ENCODE measurements at places on chromosomes 13 and 19.

DNA sequence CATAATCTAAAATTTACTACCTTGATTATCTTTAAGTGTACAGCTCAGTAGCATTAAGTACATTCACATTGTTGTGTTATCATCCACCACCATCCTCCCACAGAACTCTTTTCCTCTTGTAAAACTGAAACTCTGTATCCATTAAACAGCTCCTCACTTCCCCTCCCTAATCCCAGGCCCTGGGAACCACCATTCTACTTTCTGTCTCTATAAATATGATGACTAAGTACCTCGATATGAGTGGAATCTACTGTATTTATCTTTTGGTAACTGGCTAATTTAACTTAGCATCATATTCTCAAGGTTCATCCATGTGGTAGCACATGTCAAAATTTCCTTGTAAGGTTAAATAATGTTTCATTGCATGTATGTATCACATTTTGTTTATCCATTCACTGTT lies 49.0 kb upstream of the POMP start:
- DNase-seq = no peak

DNA sequence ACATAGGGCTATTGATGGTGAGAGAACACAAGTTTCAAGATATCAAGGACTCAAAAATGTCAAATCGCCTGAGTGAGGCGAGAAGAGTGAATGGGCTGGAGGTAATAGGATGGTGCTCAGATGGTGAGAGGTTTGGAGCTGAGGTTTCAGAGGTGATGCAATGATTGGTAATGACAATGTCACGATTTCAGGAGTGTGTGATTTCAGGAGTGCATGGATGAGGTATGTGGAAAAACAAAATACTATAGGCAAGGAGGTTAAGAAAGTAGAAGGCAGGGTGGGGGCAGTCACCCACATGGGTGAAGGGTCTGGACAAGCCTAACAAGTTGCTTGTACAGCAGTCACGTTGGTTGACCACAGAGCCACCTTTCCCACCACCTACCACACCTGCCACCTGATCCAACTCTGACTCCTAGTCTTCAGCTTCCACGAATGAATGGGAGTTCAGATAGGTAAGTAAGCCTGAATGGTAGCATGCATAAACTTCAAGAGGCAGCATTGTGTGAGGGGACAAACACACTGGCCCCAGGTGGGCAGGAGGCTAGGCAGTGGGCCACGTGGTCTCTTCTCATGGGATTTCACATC lies 71.5 kb downstream of the RUBCNL start:
- DNase-seq = no peak

GRCh38 chr19:8336072-8336569 lies 6.9 kb downstream of the KANK3 start:
- no peak for DNase-seq

- DNase-seq = no peak
These were observed 27.3 kb upstream of the SPATA13 start for GRCh38 chr13:24133021-24133795.

- no peak for DNase-seq
These were observed 645 bp downstream of the PALM start for GRCh38 chr19:709196-709964.

GRCh38 chr19:3398114-3398899 lies 31.9 kb downstream of the NFIC start:
- no peak for DNase-seq

GRCh38 chr13:91078093-91078679 lies 269.3 kb upstream of the MIR17HG start:
- DNase-seq = no peak

DNA sequence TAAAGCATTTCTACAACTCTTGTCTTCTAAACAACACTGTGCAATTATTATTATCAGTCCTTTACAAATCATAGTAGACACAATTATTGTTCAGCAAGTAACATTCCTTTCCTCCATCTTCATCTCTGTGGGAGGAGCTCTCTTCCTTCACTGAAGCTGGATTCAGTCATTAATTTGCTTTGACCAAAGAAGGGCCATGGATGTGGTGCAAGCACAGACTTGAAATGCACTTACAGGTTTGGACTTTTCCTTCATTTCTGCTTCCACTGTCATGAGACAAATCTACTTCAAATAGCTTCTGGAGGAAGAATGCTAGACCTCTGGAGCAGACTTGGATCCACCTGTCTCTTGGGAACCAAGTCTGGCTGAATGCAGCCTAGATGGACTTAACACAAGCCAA lies 336.6 kb upstream of the SLITRK6 start:
- no peak for DNase-seq

- DNase-seq = no peak
These were observed 51.7 kb downstream of the KATNAL1 start for GRCh38 chr13:30255696-30256095.

DNA sequence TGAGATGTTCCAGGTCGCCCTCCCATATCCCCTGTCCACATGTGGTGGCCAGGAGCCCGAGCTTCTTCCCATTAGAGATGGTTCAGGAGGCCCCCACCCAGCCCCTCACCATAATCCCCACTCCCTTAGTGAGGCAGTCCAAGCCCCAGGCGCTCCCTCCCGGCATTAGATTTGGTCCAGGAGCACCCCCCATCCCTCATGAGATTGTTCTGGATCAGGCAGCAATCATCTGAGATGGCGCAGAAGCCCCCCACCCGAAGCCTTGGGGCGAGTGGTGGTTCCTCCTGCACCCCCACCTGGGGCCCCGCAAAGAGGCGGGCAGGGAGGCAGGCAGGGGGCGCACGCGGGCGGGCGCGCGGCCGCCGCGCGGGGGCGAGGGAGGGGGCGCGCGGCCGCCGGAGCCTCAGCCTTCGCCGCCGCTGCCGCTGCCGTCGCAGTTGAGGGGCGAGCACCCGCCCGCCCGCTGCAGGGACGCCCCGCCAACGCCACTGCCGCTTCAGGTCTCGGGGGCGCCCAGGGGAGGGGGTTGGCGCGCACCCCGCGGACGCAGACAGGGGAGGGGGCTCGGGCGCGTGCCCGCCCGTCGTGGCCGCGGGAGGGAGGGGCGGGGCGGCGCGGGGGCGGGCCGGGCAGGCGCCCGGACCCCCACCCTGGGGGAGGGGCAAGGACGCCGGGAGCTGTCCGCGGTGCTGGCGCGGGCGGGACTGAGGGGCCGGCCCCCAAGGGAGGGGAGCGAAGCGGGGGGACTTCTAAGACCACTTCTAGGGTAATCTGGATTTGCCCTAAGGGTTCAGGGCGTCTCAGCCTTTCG lies 46.4 kb upstream of the SHKBP1 start:
- no peak for DNase-seq

DNA sequence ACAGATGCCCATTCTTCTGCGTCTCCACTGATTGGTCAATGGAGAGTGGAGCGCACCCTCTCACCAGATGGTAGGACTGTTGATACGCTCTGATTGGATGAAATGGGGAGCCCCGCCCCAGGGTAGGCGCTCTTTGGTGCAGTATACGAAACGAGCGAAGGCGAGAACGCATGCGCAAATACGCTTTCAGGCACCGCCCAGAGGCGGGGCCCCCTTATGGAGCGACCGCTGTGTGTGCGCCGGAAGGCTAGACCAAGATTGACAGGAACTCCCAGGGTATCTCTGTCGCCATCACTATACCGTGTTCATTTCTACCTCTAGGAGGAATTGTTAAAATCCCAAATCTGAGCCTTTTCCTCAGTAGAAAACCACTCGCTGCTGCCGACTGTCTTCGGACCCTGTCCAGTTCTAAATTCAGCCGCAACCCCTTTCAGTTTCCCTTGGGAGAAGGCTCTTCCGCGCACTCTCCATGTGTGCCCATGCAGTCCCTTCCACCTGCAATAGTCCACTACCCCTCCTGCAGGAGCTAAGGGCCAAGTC lies 720 bp upstream of the HNRNPL start:
- DNase-seq = no peak

DNA sequence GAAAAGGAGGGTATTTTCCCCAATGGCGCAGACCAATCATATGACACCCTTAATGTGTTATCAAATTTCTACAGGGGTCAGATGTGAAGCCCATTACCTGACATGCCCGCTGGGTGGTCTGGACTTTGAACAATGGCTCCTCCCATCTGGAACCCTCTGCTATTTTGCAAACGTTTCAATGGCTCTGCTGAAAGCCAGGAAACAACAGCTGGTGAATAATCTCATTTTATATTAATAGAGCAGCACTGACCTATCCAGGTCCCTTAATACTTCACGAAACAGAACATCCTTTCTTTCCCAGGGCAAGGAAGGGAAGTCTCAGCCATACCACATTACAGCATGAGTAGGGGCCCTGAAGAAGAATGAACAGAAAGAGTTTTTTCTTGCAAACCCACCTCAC lies 20.3 kb upstream of the KPNA3 start:
- DNase-seq = no peak

DNA sequence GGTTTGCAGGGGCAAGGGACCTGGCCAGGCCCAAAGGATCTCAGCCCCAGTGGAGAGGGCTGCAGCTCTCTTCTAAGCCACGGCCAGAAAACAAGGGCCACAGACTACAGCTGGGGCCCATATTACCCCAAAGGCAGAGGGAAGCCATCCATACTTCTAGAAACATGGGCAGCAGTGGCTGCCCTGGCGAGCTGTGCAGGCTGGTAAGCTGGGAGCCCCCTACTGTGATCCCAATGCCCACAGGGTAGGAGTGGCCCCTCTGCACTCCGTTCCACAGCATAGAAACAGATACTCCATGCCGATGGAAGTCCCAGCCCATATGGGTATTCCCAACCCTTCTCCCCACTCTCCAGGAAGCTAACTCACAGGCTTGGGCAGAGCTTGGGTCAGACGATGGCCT lies 25.1 kb downstream of the VSTM2B start:
- DNase-seq = no peak

DNA sequence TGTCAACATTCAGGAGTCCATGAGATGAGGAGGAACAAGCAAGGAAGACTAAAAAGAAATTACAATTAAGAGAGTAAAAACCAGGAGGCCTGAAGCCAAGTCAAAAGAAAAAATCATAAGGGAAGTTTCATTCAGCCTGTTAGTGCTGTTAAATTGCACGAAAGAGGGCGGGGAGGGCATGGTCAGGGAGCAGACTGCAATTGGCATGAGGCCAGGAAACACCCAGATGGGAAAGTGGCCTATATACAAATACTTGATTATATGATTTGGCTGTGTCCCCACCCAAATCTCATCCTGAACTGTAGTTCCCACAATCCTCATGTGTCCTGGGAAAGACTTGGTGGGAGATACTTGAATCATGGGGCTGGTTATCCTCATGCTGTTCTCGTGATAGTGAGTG lies 43.9 kb downstream of the TNFSF13B start:
- no peak for DNase-seq

- peak; percentile 49 for DNase-seq
These were observed 16.0 kb downstream of the ILF3 start for GRCh38 chr19:10670182-10670581.

DNA sequence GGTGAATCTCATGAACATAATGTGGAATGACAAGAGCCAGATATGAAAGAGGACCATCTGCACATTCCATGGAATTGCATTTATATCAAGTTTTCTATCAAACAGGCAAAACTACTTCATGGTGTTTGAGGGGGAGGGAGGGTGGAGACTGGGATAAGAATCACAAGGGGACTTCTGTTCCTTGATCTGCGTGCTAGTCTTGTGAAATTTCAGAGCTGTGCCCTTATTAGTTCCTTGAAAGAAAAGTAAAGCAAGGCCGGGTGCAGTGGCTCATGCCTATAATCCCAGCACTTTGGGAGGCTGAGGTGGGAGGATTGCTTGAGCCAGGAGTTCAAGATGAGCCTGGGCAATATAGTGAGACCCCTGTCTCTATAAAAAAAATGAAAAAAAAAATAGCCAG lies 30.2 kb upstream of the CEBPG start:
- DNase-seq = no peak

DNA sequence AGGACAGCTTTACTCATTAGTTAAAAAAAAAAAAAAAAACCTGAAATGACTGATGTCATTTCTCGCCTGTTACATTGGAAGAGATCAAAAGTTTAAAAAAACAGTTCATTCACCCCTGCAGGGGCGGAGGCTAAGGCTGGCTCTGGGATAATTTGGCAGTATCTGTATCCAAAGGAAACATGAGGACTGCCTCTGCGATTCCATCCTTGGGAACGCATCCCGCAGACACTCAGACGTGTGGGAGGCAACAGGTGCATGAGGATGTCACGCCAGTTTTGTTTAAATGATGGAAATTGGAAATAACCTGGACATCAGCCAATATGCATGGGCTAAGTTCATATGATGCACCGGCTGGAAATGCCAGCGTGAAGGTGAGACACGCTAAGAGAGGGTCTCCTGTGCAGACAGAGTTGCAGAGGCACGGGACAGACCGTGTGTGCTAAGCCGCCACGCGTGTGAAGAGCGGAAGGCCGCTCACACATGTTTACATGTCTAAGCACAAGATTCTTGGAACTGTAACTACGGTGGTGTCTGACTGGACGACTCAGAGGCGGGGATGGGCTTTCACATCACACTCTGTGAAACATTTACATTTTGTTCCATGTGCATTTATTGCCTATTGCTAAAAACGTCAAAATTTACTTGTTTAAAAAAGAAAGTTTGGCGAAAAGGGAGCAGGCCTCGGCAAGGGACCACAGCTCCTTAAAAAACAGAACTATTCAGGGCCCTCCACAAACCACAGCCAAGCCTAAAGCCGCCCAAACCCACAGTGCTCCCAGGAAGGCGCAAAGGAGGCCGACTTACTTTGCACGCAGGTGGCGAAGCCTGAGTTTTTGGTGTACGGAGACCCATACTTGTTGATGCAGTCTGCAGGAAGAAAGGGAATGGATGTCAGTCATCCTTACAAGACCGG lies 17.9 kb downstream of the GAS6 start:
- no peak for DNase-seq

DNA sequence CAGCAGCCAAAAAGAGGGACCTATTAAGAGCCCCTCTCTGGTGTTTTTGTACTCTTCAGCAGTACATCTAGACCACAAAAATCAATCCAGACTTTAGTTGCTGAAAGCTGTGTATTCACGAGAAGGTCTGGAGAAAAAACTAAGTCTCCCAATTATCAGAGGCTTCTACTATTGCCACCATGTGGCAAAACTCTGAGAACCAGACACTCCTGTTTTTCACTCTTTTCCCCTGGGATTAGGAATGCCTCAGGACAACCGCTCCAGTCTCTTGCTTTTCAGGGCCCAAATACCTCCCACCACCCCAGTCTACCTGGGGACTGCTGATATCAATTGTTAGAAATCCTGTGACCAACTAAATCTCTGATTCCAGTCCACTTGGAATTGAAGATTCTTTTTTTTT lies 30.1 kb upstream of the OBI1 start:
- no peak for DNase-seq

DNA sequence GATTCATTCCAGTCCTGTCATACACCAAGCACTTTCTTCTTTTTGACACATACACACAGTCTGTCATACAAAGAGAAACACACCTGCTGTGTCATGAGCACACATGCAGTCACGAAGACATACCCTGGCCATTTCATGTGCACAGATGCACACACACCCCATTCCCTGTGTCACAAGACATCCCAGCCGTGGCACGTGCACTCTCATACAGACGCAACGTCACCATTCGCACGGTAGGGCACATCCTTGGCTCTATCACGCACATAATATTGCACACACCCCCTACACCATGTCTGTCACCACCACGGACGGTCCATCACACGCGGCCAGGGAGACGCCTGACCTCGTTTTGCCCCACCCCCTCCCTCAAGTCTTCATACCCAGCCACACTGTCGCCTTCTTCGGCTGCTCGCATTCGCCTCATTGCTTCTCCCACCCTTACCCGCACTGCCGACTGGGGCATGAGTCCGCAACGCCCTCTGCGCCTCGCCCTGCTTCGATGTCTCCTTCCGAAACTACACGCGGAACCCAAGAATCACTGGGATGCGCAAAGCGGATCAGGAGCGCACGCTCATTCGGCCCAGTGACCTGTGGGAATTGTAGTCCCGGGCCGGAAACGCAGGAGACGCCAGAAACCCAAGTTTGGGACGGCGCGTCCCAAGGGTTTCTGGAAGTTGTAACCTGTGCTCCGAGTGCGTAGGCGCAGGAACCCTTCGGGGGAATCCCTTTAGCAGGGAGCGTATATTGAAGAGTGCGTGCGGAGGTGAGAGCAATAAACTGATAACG lies 6.8 kb upstream of the ZNF283 start:
- DNase-seq = no peak
